ENCODE measurements at places on chromosomes 7 and 10. TPM values are rescaled to one million over a fixed set of nuclear protein-coding genes. Genes with fewer than 3 reads are reported as not detected.

GRCh38 chr10:132386419-132386831 is 10.6 kb upstream of the PWWP2B start:
- no peak for DNase-seq
- H3K4me3 ChIP-seq, result no peak overlapping the region
- H3K27ac ChIP-seq, result no peak overlapping the region
- peaks cover 23% of the 10 kb centered on the region for H3K4me1 ChIP-seq
- no peaks in the 10 kb centered on the region for H3K36me3 ChIP-seq

- peaks cover 4% of the 10 kb centered on the region for H3K4me1 ChIP-seq
- peak overlapping the region; percentile 3 for H3K4me3 ChIP-seq
- no peaks in the 10 kb centered on the region for H3K36me3 ChIP-seq
- no peak for DNase-seq
- H3K27ac ChIP-seq, result no peak overlapping the region
Observed at GRCh38 chr7:122311050-122311700, 6.6 kb upstream of the FEZF1 start.

GRCh38 chr10:11581213-11581612 is 30.2 kb downstream of the USP6NL start:
- DNase-seq, result peak; percentile 14
- no peaks in the 10 kb centered on the region for H3K27me3 ChIP-seq
- H3K4me3 ChIP-seq, result no peak overlapping the region
- no peaks in the 10 kb centered on the region for H3K4me1 ChIP-seq

DNA sequence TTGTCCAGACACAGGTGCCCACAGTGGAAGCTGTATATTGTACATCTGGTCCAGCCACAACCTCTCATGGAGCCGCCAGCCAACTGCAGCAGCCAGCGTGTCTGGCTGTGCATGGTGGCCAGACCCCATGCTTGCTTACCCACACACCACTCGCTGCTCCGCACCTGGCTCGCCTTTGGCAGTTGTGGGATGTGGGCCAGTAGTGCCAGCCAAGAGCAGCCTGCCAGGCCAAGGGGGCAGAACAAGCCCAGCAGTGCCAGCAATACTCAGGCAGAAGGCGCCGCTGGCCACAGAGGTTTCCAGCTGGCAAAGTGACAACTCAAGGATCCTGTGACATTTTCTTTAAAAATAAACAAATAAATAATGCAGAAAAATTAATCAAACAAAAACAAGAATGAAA is 11.7 kb upstream of the TMEM243 start:
- no peak for DNase-seq
- no peaks in the 10 kb centered on the region for H3K36me3 ChIP-seq
- H3K4me1 ChIP-seq, result peaks cover 11% of the 10 kb centered on the region
- no peak overlapping the region for H3K27ac ChIP-seq
- peaks cover 5% of the 10 kb centered on the region for H3K27me3 ChIP-seq
- no peak overlapping the region for H3K4me3 ChIP-seq

GRCh38 chr7:150835702-150836280 is 16.5 kb upstream of the AOC1 start:
- H3K27me3 ChIP-seq, result peaks cover 3% of the 10 kb centered on the region
- H3K27ac ChIP-seq, result no peak overlapping the region
- no peak overlapping the region for H3K4me3 ChIP-seq
- H3K36me3 ChIP-seq, result no peaks in the 10 kb centered on the region

- H3K27ac ChIP-seq, result no peak overlapping the region
- H3K27me3 ChIP-seq, result no peaks in the 10 kb centered on the region
- H3K4me3 ChIP-seq, result no peak overlapping the region
- no peaks in the 10 kb centered on the region for H3K36me3 ChIP-seq
Observed at GRCh38 chr10:116113721-116114501, 159.1 kb downstream of the GFRA1 start.

- H3K4me1 ChIP-seq, result no peaks in the 10 kb centered on the region
- H3K36me3 ChIP-seq, result no peaks in the 10 kb centered on the region
- no peak overlapping the region for H3K4me3 ChIP-seq
- H3K27ac ChIP-seq, result no peak overlapping the region
- DNase-seq, result no peak
Observed at GRCh38 chr7:66303454-66304155, 98.5 kb downstream of the TPST1 start.

- H3K36me3 ChIP-seq, result no peaks in the 10 kb centered on the region
- H3K27ac ChIP-seq, result no peak overlapping the region
- H3K4me3 ChIP-seq, result no peak overlapping the region
- H3K4me1 ChIP-seq, result no peaks in the 10 kb centered on the region
- DNase-seq, result no peak
- no peaks in the 10 kb centered on the region for H3K27me3 ChIP-seq
Observed at GRCh38 chr7:148241700-148242293, 348.8 kb upstream of the C7orf33 start.

GRCh38 chr10:91587710-91588638 is 44.9 kb downstream of the PPP1R3C start:
- H3K4me1 ChIP-seq, result peaks cover 65% of the 10 kb centered on the region
- H3K27me3 ChIP-seq, result no peaks in the 10 kb centered on the region
- no peak overlapping the region for H3K4me3 ChIP-seq
- H3K27ac ChIP-seq, result peak overlapping the region; percentile 96
- DNase-seq, result peak; percentile 25
- H3K36me3 ChIP-seq, result no peaks in the 10 kb centered on the region

- no peak overlapping the region for H3K27ac ChIP-seq
- H3K4me3 ChIP-seq, result no peak overlapping the region
- no peak for DNase-seq
- H3K4me1 ChIP-seq, result no peaks in the 10 kb centered on the region
- no peaks in the 10 kb centered on the region for H3K27me3 ChIP-seq
- H3K36me3 ChIP-seq, result peaks cover 8% of the 10 kb centered on the region
Observed at GRCh38 chr10:132347211-132347930, 15.4 kb downstream of the LRRC27 start.

GRCh38 chr10:38003026-38003425 is 7.4 kb upstream of the ZNF33A start:
- no peak overlapping the region for H3K27ac ChIP-seq
- H3K4me3 ChIP-seq, result no peak overlapping the region
- no peaks in the 10 kb centered on the region for H3K4me1 ChIP-seq
- DNase-seq, result no peak
- H3K36me3 ChIP-seq, result no peaks in the 10 kb centered on the region

- H3K27me3 ChIP-seq, result no peaks in the 10 kb centered on the region
- H3K4me1 ChIP-seq, result no peaks in the 10 kb centered on the region
- H3K4me3 ChIP-seq, result no peak overlapping the region
- no peaks in the 10 kb centered on the region for H3K36me3 ChIP-seq
Observed at GRCh38 chr10:5393529-5393928, 11.1 kb downstream of the TUBAL3 start.

DNA sequence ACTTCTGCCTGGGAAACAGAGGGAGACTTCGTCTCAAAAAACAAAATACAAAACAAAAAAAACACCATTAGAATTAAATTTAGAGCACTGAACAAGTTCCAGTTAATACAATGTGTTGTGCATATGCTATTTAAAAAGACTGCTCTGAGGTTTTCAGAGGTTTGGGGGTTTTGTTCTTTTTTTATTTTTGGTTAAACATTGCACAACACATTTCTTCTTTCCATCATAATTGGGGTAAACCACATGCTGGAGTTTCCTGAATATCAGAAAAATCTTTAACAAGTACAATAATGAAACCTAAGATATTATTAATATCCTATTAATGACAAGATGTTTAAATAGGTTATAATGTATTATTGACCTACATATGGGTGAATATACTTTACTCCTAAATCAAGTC is 26.3 kb downstream of the IGF2BP3 start:
- H3K27me3 ChIP-seq, result no peaks in the 10 kb centered on the region
- H3K4me3 ChIP-seq, result no peak overlapping the region
- no peak overlapping the region for H3K27ac ChIP-seq

GRCh38 chr7:106047184-106047583 is 64.9 kb downstream of the SYPL1 start:
- no peaks in the 10 kb centered on the region for H3K27me3 ChIP-seq
- no peak overlapping the region for H3K27ac ChIP-seq
- peaks cover 4% of the 10 kb centered on the region for H3K4me1 ChIP-seq
- DNase-seq, result no peak
- no peaks in the 10 kb centered on the region for H3K36me3 ChIP-seq
- H3K4me3 ChIP-seq, result no peak overlapping the region

DNA sequence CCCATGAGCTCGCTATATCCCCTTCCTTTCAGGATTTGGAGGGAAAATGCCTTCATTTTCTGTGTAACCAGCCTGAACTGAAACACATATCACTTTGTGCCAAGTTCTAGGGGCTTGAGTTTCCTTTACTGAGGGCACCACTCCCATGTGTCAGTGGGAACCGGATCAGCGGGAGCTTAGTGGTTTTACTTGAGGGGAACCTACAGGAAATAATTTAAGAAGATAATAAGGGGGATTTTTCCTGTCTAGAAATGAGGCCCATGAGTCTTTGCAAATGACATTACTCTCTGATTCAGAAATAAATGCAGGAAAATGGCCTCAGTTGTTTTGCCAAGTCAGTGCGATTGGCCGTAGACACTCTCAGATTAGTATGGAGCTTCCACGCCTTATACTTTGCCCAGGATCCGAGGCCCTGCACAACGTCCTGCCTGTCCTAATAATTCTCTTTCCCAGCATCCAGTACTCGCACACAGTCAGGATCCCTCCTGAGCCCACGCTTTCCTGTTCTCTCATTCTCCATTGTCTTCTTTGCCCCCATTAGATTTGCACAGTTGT is 86.4 kb upstream of the LYZL1 start:
- no peak overlapping the region for H3K4me3 ChIP-seq
- H3K36me3 ChIP-seq, result no peaks in the 10 kb centered on the region
- no peak for DNase-seq
- H3K27me3 ChIP-seq, result no peaks in the 10 kb centered on the region

DNA sequence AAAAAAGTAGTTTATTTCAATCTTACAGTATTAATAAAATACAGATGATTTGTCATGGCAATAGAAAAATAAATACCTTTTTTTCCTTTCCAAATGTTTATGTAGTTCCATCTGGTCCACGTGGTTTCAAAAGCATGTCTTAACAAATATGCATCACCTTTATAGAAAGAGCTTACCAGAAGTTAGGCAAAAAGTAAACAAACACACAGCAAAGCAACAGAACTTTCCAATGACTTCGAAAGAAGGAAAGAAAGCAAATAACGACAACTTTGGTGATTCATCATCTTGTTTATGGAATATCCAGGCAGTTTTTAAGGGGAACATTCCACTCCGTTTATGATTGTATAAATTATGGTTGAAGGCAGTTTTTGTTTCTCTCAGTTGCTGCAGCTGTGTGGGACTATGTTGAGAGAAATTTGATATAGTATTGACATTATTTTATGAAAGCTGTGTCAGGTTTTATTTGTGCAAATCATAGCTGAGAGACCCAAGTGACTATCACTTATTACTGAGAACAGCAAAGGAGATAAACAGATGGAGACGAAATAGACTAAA is 203.1 kb downstream of the CDC14C start:
- H3K27ac ChIP-seq, result no peak overlapping the region
- no peak for DNase-seq
- H3K27me3 ChIP-seq, result no peaks in the 10 kb centered on the region

DNA sequence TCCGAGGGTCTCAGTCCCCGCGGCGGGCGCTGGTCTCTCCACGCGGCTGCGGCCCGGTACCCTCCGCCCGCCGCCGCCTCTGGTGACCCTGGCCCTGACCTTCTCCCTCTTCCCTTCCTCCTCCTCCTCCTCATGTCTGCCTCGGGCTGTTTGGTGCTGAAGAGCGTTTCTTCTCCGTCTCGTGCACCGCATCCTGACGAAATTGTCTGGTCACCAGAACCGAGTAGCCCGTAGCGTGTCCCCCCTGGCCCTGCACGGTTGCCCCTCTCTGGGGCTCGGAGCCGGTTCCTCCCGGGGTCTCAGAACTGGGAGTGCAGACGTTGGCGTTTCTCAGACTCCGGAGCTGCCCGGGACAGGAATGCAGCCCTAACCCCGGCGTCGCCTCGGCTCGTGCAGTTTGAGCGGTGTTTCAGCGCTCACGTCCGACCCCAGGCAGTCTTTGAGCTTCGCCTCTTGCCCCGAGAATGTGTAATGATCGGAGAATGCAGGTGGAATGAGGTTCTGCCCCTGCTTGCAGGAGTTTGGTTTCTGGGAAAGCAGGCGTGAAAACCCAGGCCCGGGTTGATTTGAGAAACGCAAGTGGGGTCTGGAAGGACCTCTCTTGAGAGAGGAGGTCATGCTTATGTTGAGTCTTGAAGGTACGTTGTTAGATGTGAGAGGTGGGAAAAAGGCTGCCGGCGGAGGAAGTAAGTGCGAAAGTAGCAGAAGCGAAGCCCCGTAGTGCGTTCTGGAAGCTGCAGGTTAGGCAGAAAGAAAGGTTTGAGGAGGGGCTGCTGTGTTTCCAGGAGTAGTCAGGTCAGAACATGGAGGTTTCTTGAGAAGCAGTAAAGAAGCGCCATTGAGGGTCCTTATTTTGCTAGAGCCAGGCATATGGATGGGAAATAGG is 743 bp downstream of the RBM17 start:
- H3K4me1 ChIP-seq, result peaks cover 6% of the 10 kb centered on the region
- H3K36me3 ChIP-seq, result no peaks in the 10 kb centered on the region
- peak overlapping the region; percentile 99 for H3K4me3 ChIP-seq
- peak overlapping the region; percentile 99 for H3K27ac ChIP-seq

GRCh38 chr7:134643131-134643530 is 3.5 kb upstream of the BPGM start:
- no peak overlapping the region for H3K4me3 ChIP-seq
- peaks cover 5% of the 10 kb centered on the region for H3K27me3 ChIP-seq
- no peak overlapping the region for H3K27ac ChIP-seq

GRCh38 chr10:72010234-72010973 is 46.2 kb downstream of the CHST3 start:
- DNase-seq, result peak; percentile 43
- H3K4me1 ChIP-seq, result peaks cover 6% of the 10 kb centered on the region
- no peaks in the 10 kb centered on the region for H3K27me3 ChIP-seq
- H3K4me3 ChIP-seq, result no peak overlapping the region
- H3K27ac ChIP-seq, result no peak overlapping the region

- no peaks in the 10 kb centered on the region for H3K36me3 ChIP-seq
- H3K4me1 ChIP-seq, result peaks cover 2% of the 10 kb centered on the region
- H3K27me3 ChIP-seq, result no peaks in the 10 kb centered on the region
- no peak overlapping the region for H3K27ac ChIP-seq
- H3K4me3 ChIP-seq, result no peak overlapping the region
Observed at GRCh38 chr7:39825401-39825980, 124.6 kb upstream of the CDK13 start.

- no peaks in the 10 kb centered on the region for H3K27me3 ChIP-seq
- peak; percentile 66 for DNase-seq
- H3K4me1 ChIP-seq, result peaks cover 36% of the 10 kb centered on the region
- H3K4me3 ChIP-seq, result no peak overlapping the region
- peak overlapping the region; percentile 83 for H3K27ac ChIP-seq
Observed at GRCh38 chr10:122128357-122128756, 139.4 kb downstream of the TACC2 start.

DNA sequence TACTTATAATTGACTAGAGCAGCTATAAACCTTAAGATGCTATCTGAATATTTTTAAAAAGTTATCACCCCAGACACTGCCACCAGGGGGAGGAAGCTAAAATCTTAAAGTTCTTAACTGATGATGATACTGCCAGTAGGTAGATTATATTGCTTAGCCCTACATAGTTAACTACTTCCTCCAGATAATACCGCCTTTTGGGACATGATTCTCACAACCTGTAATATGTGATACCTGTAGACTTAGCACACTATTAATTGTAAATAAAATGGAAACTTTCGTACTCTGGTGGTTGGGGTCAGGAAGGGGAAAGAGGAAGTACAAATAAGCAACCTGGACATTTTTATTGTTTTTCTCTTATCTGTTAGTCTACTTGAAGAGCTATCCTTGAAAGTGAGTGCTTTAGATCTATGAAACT is 268.9 kb downstream of the ADK start:
- H3K4me3 ChIP-seq, result no peak overlapping the region
- H3K36me3 ChIP-seq, result no peaks in the 10 kb centered on the region

The INA gene
- 1.1 TPM for total RNA-seq

The ARMC10 gene
- 33.9 TPM for total RNA-seq

The RGS10 gene
- total RNA-seq, result 0.25 TPM

The CCDC201 gene
- total RNA-seq, result not detected

The HNRNPA2B1 gene
- total RNA-seq, result 247 TPM
